ENCODE measurements at places on chromosomes 11 and 22.

GRCh38 chr11:85295694-85296271, 331.4 kb downstream of the DLG2 start:
- DNase-seq = no peak

GRCh38 chr11:116136987-116137674, 632.9 kb upstream of the CADM1 start:
- DNase-seq = no peak

DNA sequence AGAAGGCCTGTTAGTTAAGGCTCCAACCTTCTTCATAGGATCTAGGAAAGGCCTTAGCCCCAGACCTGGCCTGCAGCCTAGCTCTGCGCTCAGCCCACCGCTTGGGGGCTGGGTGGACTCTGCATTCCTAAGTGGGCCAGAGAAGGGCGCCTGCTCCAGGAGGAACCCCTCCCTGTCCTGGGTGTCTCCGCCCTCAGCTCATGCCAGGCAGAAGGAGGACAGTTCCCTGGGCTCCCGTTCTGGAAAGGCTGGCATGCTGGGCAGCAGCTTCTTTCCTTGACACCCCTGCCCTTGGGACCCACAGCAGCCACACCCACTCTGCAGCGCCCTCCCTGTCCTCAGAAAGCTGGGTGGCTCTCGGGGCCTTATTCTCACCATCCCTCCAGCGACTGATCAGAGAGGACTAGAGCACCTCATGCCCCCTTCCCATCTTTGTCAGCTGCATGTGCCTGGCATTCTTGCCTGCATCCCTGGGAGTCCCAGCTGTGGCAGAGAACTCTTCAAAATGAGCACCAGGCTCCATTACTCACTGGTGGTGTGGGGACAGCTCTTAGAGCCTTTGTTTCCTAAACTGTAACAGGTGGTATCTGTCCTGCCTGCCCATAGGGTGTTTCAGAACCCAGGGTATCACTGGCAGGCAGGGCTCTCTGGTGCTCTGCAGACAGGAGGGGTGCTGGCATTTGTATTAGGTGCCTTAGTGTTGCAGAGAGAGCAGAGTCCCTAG, 20.3 kb upstream of the MYRF start:
- DNase-seq = no peak

- DNase-seq = no peak
Measured at GRCh38 chr11:62502030-62502730, 44.4 kb downstream of the AHNAK start.

- no peak for DNase-seq
Measured at GRCh38 chr22:26740253-26740652, 82.9 kb downstream of the MIAT start.

- DNase-seq = no peak
Measured at GRCh38 chr11:100942016-100942415, 187.6 kb downstream of the PGR start.

- no peak for DNase-seq
Measured at GRCh38 chr11:70116386-70117065, 38.4 kb downstream of the ANO1 start.

GRCh38 chr11:18844753-18845367, 53.3 kb upstream of the PTPN5 start:
- no peak for DNase-seq

- DNase-seq = no peak
Measured at GRCh38 chr11:102007567-102008437, 39.4 kb upstream of the CFAP300 start.

- no peak for DNase-seq
Measured at GRCh38 chr11:83282084-83282716, 4.0 kb downstream of the CCDC90B start.

- DNase-seq = no peak
Measured at GRCh38 chr11:10500757-10501684, 40.0 kb downstream of the RNF141 start.

DNA sequence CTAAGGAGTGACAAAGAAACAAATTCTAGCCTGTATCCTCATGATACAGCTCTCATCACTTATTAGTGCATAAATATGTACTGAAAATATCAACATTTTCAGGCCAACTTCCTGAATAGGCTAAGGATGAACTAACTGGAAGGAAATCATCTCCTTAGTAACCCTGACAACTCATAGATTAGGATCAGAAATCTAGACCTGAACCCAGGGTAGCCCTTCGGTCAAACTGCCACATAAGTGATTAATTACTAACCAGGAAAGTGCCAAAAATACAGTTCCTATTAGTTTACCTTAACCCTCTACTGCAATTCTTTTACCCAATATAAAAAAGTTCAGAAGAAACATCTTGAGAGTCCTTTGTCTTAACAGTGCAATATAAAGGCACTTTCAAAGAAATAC, 40.0 kb downstream of the AMBRA1 start:
- no peak for DNase-seq

- peak; percentile 61 for DNase-seq
Measured at GRCh38 chr22:49657275-49657973, 170.2 kb downstream of the BRD1 start.

- no peak for DNase-seq
Measured at GRCh38 chr11:77457340-77457739, 16.6 kb downstream of the PAK1 start.

- no peak for DNase-seq
Measured at GRCh38 chr11:86274503-86274902, 27.5 kb upstream of the HIKESHI start.

DNA sequence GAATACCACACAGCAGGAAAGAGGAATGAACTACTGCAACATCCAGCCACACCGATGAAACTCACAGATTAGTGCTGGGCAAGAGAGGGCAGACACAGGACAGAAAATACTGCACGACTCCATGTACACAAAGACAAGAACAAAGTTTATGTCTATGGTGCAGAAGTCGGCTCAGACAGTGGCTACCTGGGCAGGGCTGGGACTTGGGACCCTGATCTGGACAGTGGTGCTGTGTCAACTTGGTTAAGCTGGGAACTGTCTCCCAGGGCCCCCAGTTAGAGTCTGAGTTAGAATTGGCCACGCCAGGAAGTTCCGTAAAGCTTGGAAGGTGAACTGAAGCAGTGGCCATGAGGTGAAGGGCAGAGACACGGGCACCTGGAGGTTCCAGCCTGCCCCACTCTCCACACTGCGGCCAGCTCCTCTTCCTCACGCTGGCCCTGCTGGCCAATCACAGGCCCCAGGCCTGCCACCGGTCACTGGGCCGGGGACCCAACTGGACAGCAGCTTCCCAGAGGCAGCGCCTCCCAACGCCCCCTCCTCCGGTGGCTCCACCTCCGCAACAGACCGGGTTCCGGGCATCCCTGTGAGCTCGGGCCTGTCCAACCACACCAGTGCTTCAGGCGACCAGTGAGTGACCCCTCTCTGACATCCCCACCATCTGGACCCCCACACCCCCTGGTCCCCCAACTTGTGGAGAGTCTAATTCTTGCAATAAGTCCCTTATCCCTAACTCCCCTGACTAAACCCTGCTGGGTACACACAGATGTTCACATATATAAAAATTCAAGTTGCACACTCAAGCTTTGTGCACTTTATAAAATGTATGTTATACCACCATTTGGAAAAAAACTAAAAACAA, 93.7 kb downstream of the MICAL3 start:
- DNase-seq = no peak

DNA sequence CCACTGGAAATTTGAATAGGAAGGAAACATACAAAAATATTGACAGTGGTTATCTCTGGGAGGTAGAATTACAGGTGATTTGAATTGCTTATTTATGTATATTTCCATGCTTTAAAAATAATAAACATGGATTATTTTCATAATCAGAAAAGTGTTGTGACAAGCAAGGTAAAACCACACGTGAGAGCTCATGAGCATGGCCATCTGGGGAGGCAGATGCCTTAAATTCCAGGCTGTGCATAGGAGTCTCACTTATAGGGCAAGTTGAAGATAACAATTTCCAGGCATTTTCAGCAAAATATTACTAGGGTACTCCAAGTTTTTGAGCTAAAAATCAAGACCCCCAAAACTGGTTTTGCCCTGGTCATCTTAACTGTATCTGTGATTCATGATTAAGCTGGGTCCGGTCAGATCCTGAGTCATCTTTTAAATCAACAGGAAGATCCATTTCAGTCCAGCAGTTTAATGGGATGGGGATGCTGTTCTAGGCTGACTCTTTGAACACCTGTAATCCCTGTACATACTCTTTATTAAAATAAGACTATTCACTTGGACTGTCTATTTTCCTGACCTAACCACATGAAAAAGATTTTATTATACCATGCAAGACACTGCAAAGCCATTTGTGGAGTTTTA, 115.8 kb upstream of the NARS2 start:
- DNase-seq = no peak

DNA sequence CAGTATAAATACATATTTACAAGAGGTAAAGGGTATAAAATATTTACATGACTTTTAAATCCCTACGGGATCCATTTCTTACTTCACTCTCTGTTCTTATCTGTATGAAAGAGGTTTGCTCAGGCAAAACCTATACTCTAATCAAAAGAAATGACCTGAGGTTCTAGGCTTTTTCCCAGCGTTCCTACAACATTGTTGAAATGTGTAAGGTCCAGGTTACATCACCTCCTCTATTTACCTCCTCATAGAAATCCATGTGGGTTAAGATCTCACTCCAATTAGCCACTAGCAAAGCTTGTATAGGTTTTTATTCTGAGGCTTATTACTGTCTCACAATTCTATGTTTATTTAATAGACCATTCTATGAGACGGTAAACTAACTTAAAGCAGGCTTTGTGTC, 12.0 kb upstream of the OR51L1 start:
- DNase-seq = no peak

GRCh38 chr11:44532809-44533208, 32.7 kb upstream of the CD82 start:
- DNase-seq = no peak

GRCh38 chr11:72267956-72268617, 24.1 kb upstream of the PHOX2A start:
- no peak for DNase-seq

DNA sequence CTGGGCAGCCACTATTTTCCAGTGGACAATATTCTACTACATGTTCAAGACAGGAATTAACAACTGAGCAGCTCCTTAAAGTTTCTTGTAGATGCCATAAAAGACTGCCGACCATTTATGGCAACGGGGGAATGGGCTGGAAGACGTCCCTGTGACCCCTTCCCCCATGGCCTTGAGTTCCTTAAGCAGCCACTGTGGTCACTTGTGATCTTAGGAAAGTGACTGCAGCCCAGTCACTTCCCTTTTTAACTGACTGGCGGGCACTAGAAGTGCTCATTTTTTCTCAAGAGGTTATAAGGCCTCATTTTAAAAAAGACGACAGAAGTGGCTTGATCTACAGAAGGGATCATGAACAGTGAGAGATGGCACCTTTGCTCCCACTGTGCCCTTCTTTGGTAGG, 153.2 kb upstream of the NARS2 start:
- DNase-seq = no peak

DNA sequence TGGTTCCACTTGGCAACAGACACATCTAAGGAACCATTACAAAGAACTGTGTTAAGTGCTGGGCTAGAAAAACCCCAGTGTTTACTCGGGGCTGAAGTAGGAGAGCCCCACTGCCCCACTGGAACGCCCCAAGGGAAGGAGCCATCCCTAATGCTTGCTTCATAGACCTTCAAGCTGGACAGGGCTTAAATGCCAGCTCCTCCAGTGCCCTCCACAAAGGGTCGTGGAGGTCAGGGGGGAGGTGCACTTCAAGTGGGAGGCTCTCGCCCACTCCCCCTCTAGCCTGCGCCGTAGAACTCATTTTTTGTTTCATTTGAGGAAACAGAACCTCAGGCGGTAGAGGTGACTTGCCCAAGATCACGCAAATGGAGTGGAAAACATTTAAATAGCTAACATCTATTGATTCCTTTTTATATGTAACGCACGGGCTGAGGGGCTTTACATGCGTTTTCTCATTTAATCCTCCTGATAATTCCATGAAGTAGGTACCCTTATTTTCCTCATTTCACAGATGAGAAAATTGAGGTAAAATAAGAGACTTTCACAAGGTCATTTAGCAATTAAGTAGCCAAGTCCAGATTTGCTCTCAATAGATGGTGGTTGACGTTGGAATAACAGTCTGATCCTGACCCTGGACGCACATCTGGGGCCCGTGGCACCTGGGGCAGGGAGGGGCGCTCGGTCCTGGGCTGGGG, 545 bp upstream of the ZDHHC13 start:
- DNase-seq = no peak

DNA sequence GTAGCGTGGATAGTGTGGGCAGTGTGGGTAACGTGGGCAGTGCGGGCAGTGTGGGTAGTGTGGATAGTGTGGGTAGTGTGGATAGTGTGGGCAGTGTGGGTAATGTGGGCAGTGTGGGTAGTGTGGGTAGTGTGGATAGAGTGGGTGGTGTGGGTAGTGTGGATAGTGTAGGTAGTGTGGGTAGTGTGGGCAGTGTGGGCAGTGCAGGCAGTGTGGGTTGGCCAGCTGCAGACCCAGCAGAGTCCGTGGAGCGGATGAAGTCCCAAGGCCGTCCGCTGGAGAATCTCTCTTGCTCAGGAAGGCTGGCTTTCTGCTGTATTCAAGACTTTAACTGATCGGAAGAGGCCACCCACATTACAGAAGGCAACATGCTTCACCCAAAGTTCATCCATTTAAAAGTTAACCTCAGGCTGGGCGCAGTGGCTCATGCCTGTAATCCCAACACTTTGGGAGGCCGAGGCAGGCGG, 26.1 kb upstream of the KRTAP5-6 start:
- no peak for DNase-seq

- DNase-seq = peak; percentile 30
Measured at GRCh38 chr22:40463017-40463631, 92.7 kb downstream of the SGSM3 start.

DNA sequence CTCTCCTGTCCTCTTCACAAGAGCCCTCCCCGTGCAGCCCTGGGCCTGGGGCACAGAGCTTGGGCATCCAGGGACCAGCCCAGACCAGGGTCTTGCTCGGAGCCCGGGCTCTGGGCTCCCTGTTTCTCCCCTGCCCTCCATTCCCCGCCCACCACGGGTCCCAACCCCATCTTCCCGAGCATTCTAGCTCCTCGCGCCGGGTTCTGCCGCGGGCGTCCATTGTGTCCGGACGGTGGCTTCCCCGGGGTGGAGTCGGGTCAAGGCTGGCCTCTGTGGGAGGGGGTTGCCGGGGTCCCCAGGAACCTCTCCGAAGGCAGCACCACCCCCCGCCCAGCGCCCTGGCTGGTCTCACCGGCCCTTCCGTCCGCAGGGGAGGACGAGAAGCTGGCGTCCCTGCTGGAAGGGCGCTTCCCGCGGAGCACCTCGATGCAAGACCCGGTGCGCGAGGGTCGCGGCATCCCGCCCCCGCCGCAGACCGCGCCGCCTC, 18.1 kb upstream of the ACR start:
- no peak for DNase-seq

DNA sequence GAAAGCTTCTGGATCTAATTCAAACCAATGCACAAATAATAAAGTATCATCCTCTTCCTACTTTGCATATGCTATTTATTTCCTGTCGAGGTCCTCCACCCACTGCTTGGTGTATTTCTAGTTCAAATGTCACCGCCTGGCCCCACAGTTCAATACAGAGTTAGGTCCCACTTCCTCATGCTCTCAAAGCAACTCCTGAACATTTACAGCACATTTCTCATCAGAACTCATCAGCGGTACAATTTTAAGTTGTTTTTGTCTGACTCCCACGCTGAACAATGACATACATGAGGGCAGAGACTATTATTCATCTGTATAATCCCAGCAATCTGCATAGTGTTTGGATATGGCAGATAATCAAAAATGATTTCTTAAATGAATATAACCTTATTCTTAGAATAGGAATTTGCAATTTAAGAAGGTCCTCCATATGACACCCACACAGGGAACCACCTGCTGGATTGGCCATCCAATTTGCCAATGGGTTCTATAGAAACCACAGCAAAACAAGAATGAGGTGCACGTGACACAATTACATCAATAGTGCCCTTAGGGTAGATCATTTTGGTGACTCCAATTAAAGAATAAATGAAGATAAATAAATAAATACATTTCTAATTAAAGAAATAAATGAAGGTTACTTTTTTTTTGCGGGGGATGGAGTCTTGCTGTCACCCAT, 54.2 kb downstream of the SLC25A17 start:
- DNase-seq = no peak

Data from T-helper 2 cell (primary cell).